Stimulated activated CD4-positive, alpha-beta T cell treated with anti-CD3 and anti-CD28 coated beads, Interleukin-2, amount 100 ng/mL, for 24 hours (primary cell): ENCODE measurements at places on chromosomes 12 and 14.

GRCh38 chr12:64431791-64432190 is 20.1 kb upstream of the TBK1 start:
- no peak for DNase-seq

DNA sequence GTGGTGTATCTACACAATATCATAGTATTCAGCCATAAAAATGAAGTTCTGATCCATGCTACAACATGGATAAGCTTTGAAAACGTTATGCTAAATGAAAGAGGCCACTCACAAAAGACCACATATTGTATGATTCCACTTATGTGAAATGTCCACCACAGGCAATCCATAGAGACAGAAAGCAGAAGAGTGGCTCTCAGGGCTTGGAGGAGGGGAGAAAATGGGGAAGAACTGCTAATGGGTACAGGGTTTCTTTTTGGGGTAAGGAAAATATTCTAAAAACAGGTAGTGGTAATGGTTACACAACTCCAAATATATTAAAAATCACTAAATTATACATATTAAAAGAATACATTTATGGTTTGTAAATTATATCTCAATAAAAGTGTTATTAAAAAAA is 16.5 kb downstream of the SCNN1A start:
- DNase-seq, result no peak

GRCh38 chr12:6768990-6769389 is 2.8 kb downstream of the PTMS start:
- no peak for DNase-seq

GRCh38 chr14:100822532-100823296 is 3.2 kb upstream of the MEG3 start:
- DNase-seq, result no peak

GRCh38 chr14:89635615-89636014 is 218.6 kb upstream of the FOXN3 start:
- DNase-seq, result no peak

- no peak for DNase-seq
These were observed 13.7 kb downstream of the TRHDE start for GRCh38 chr12:72285861-72286260.

- no peak for DNase-seq
These were observed 52.3 kb upstream of the RD3L start for GRCh38 chr14:103994535-103995184.

DNA sequence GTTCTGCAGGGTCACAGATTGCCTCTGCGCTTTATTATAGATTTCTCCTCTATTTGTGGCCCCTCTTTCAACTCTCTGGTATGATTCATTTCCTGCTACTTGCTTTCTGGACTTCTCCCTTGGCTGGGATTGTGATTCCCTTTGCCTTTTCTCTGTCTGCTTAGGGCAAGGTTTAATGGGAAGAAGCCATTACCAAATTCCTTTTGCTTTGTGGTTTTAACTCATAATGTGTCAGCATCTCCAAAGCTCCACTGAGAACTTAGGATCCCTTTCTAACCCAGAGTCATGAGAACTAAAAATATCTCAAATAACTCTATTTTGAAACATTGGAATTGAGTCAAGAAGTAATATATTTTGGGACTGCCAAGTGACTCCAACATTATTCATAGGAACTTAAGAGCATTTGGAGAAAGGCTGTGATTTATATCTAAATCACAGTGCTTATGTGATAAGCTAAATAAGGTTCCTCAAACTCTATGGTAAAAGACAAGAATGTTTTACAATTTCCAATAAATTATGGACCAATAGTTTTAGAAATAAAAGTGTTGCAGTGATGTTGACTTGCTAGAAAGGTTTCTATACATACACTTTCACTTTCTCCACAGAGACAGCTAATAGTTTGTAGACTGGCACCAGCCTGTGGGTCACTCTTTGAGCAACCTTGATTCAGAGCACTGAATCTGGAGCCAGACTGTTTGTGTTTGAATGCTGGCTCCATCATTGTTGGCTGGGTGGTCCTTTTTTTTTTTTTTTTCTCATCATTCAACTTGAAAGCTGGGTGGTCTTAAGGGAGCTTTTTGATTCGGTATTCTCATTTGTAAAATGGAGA is 93.9 kb downstream of the DACT1 start:
- no peak for DNase-seq

GRCh38 chr12:88993651-88994050 is 358.6 kb downstream of the DUSP6 start:
- no peak for DNase-seq
